SK-MEL-5 (cell line): ENCODE measurements at places on chromosomes 12 and 14.

- no peak for DNase-seq
These were observed 8.6 kb downstream of the NR4A1 start for GRCh38 chr12:52059582-52060497.

GRCh38 chr12:3186546-3187215, 109.5 kb downstream of the TSPAN9 start:
- DNase-seq, result no peak

DNA sequence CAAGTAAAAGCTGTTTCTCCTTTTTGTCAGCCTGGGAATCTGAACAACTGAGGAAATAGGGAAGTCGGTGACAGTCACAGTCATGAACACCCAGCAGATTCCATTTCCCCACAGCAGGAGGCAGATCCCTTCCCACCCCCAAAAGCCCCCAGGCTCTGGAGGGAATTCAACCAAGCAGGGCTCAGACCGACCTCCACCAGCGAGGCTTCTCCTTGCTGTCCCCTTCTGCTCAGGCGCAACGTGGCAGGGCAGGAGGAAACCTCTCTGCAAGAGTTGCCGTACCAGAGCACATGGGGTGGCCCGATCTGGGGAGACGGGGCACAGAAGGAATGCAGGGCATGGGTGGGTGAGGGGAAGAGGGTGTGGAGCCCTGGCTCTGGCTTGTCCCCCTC, 319 bp downstream of the GALNT6 start:
- no peak for DNase-seq

DNA sequence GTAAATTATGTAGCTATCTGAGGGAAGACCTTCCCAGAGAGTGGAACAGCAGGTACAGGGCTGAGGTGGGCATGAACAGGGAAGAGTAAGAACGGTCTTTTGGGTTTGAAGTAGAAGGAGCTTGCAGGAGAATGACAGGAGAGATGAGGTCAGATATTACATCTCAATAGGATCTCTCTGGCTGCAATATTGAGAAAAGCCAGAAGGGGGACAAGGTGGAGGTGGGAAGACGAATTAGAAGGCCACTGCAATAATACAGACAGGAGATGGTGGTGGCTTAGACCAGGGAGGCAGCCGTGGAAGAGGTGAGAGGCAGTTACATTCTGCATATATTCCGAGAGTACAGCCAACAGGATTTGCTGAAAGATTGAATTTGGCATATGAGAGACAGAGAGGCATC, 310.2 kb downstream of the APAF1 start:
- peak; percentile 74 for DNase-seq

DNA sequence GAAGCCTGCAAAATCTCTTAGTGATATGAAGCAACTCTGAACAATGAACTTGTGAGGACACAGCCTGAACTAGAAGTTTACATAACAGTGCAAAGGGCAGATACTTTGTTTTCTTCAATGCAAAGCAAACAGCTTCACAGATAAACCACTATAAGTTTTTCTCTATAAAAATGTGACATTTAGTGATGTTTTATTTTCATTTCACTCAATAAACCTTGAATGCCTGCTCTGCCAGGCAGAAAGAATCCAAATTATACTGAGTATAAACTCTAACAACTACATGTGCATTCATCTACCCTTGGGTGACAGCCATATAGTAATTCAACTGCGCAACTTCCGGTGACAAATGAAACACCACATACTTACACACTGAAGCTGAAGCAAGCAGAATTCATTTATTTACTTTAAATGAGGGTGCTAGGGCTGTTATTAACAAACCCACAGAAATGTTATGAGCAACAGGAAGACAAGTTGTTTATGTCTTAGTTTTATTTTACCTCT, 10.3 kb downstream of the DCP1B start:
- DNase-seq, result no peak

DNA sequence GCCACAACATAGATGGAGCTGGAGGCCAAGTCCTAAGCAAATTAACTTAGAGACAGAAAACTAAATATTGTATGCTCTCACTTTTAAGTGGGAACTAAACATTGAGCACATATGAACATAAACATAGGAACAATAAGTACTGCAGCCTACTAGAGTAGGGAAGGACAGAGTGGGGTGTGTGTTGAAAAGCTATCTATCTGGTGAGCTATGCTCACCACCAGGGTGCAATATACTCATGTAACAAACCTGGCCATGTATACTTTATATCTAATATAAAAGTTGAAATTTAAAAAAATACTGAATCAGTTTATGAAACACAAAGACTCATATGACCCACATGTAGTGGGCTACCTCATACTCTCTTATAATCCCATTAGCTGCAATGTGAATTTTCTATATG, 1305.0 kb downstream of the LRFN5 start:
- peak; percentile 13 for DNase-seq

- DNase-seq, result no peak
These were observed 178.9 kb upstream of the FKBP4 start for GRCh38 chr12:2615665-2616402.

GRCh38 chr12:80175307-80175930, 76.1 kb downstream of the OTOGL start:
- no peak for DNase-seq

- DNase-seq, result no peak
These were observed 283.5 kb downstream of the GLT1D1 start for GRCh38 chr12:129136694-129137325.

GRCh38 chr12:104928036-104928745, 29.9 kb downstream of the SLC41A2 start:
- DNase-seq, result no peak

- DNase-seq, result no peak
These were observed 42.7 kb upstream of the CRACR2A start for GRCh38 chr12:3795492-3796133.

DNA sequence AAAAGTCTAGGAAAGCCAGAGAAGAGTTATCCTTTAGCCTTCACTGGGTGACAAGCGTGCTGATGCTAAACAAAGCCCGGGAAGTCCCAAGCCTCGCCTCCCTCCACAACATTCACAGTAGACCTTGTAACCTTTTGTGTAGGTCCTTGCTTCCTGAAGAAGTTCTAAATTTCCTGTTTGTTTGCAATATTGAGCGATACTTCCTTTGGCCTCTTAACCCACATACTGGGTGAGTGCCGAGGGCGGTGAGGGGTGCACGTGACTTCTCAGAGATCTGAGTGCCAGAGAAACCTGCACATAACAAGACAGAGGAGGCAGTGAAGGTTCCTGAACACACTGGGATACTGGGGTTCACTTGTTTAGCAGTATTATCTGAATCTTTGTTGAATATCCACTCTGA, 134.3 kb downstream of the PLXNC1 start:
- DNase-seq, result no peak

- no peak for DNase-seq
These were observed 135.7 kb downstream of the PTPRO start for GRCh38 chr12:15458008-15458407.

DNA sequence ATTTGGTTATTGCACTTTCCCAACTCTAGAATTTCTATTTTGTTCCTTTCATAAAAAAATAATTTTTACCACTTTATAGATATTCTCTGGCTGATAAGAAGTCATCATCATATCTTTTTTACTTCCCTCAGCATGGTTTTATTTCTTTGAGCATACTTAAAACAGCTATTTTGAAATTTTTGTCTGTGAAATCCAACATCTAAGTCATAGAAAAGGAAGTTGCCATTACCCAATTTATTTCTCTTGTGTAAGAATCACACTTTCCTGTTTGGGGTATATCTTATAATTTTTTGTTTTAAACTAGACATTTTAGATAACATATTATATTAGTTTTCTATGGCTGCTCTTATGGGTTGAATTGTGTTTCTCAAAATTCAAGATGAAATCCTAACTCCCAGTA, 400.2 kb upstream of the OR4E1 start:
- DNase-seq, result no peak

- DNase-seq, result no peak
These were observed 810 bp downstream of the MARCHF9 start for GRCh38 chr12:57755454-57756372.

GRCh38 chr12:54991991-54992375, 7.4 kb upstream of the TESPA1 start:
- DNase-seq, result no peak

- DNase-seq, result no peak
These were observed 20.9 kb downstream of the PDE6H start for GRCh38 chr12:14993537-14994266.

DNA sequence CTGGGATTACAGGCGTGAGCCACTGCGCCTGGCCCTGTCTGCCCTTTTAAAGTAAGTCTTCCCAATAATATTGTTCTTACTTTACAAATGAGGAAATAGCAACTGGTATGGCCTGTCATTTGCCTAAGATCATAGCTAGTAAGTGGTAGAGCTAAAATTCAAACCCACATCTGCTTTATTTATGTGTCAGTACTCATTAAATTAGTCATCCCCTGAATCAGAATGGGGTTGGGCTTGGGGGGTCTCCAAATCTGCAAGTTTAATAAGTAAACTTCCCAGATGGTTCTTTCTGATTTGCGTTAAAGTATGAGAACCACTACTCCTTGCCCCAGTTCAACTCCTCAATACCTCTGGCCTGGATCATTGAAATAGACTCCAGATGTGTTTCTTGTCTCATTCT, 96.2 kb downstream of the FAR2 start:
- no peak for DNase-seq

DNA sequence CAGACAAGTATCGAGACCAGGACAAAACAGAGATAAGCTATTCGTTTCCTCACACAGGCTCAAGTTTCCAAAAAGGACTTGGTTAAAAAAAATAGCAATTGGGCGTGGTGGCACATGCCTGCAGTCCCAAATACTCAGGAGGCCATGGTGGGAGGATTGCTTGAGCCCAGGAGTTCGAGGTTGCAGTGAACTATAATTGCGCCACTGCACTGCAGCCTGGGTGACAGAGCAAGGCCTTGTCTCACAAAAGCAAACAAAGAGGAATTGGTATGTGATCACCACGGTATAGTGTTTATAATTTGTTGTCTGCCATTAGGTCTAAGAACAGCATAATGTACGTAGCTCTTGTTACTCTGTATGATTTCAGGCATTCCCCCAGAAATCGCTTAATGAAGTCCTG, 175.3 kb downstream of the DERA start:
- DNase-seq, result no peak

GRCh38 chr14:89616425-89616824, 199.4 kb upstream of the FOXN3 start:
- no peak for DNase-seq

GRCh38 chr14:71113376-71113775, 206.1 kb downstream of the PCNX1 start:
- DNase-seq, result no peak
